Psoas muscle (tissue), 8 donors: ENCODE measurements at places on chromosomes 13 and 19. TPM values are rescaled to one million over a fixed set of nuclear protein-coding genes. Genes with fewer than 3 reads are reported as not detected.

DNA sequence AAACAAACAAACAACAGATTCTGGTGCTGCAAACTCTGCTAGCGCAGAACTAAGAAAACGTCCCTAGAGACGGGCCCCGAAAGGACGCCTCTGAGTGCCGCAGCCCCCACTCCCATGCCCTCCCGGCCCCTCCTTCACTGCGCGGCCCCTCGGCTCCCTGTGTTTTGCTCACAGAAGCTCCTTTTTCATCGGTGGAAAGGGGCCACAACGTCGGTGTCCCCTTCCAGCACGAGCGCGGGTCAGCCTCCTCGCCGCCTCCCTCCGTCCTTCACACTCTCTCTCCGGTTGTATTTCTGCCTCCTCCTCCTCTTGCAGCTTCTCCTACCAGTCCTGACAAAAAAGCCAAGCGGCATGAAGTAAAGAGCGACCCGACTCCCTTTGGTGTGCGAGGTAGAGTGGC lies 14.8 kb upstream of the F7 start:
- H3K36me3 ChIP-seq: no peaks in the 10 kb centered on the region
- H3K4me3 ChIP-seq: no peak overlapping the region
- no peaks in the 10 kb centered on the region for H3K4me1 ChIP-seq
- no peak overlapping the region for H3K27ac ChIP-seq

DNA sequence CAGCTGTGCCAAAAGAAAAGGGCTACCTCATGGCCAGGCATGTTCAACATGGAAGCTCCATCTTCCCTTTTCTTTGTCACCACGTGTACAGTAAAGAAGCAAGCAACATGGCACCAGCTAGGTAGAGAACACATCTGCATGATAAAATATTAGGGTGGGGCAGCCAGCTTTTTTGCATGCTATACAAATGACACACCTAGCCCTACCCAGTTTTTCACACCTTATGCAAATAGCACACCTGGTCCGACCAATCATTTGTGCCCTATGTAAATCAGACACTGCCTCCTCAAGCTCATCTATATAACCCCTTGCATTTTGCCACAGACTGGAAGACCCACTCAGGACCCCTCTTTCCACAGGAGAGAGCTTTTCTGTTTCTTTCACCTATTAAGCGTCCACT lies 85.5 kb downstream of the STOML3 start:
- no peaks in the 10 kb centered on the region for H3K27me3 ChIP-seq
- no peaks in the 10 kb centered on the region for H3K4me1 ChIP-seq
- H3K27ac ChIP-seq: no peak overlapping the region
- H3K4me3 ChIP-seq: no peak overlapping the region
- no peak for DNase-seq

DNA sequence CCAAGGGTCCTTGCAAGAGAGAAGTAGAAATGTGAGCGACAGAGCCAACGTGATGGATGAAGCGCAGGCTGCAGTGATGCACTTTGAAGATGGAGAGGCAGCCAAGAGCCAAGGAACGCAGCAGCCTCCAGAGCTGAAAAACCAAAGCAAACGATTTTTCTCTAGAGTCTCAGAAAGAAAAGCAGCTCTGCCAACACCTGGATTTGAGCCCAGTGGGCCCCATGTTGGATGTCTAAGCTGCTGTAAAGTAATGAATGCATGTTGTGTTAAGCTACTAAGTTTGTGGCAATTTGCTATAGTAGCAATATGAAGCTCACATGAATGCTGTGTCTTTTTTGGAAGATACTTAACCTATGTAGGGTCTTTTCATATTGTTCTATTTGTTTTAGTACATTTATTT lies 894.3 kb downstream of the EFNB2 start:
- no peaks in the 10 kb centered on the region for H3K4me1 ChIP-seq
- no peak for DNase-seq
- no peaks in the 10 kb centered on the region for H3K27me3 ChIP-seq
- H3K27ac ChIP-seq: no peak overlapping the region

DNA sequence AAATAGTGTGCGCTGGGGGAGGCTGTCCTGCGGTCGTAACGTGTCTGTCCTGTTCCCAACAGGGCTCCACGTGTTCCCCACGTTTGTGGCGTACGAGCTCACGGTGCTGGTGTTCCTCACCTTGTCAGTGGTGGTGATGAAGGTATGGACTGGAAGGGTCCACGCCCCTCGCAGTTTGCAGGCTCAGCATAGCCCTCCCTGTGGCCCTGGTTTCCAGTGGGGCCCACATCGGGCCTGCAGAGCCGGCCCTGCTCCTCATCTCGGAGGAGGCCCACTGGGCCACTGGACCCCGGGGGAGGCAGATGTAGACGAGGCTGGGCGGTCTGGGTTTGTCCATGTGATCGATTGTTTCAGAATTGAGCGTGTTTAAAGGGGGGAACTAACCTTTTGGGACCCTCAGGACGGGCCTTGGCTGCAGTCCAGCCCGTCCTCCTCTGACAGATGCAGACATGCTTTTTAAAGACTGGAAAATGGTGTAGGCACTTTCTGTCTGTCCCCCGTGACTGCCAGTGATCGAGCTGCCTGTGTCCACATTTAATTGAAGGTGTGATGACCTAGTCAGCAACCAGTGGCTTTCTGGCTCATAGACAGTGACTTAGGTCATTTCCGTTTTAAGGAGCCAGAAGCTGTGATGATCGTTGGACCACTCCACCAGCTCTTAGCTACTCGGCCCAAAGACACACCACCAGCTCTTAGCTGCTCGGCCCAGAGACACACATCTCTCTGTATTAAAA lies 37.1 kb upstream of the TFDP1 start:
- peaks cover 37% of the 10 kb centered on the region for H3K36me3 ChIP-seq
- H3K27me3 ChIP-seq: no peaks in the 10 kb centered on the region
- peaks cover 3% of the 10 kb centered on the region for H3K4me1 ChIP-seq
- no peak for DNase-seq
- H3K27ac ChIP-seq: peak overlapping the region; percentile 46
- H3K4me3 ChIP-seq: no peak overlapping the region

DNA sequence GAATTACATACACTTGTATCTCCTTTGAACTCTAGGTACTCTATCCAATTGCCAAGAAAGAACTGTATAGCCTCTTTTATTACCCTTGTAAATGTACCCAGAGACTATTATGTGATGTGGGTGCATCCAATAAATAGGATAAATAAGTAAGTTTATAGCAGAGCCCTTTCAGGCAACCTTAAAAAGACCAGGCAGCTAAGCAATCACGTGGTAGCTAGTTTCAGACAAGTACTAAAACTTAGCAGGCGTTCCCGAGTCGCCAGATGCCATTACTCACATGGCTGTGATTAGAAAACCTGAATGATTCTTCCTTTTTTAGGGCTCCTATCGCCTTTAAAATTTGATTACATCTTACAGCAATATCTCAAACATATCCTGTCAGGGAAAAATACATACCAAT lies 1303.0 kb downstream of the EFNB2 start:
- H3K4me1 ChIP-seq: no peaks in the 10 kb centered on the region
- H3K4me3 ChIP-seq: no peak overlapping the region
- no peak for DNase-seq
- no peaks in the 10 kb centered on the region for H3K36me3 ChIP-seq
- no peak overlapping the region for H3K27ac ChIP-seq

DNA sequence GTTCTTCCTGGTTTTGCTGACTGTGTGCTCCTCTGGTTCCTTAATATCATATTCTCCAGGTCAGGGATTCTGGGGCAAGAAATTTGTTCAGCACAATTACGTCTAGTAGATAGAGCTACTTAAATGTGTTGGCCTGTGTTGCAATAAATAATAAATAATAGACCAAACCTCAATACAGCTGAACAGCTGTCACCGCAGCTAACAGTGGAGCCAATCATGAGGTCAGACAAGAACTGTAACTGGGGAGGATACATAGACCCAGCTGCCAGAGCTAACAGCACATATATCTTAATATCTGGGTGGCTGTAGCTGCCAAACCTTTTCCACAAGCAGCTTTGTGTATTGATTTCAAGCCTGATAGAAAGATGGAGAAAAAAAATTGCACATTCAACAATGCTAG lies 1596.3 kb upstream of the PCDH20 start:
- H3K27ac ChIP-seq: no peak overlapping the region
- no peak overlapping the region for H3K4me3 ChIP-seq
- no peaks in the 10 kb centered on the region for H3K36me3 ChIP-seq
- no peak for DNase-seq

DNA sequence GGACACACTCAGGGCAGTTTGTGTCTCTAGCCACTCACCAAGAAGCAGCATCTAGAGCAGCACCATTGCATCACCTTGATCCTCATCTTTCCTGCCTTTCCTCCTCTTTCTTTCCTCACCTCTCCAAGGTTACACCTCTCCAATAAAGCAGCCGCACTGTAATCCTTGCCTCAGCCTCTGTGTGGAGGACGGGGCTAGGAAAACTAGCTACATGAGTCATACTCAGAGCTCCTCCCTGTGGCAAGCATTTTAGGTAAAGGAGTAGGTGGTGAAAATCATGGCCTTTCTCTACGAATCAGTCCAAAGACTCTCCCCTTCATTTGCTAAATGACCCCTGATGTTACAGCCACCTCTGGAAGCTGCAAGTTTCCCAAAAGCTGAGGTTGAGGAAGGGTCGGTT lies 108.9 kb downstream of the DNAJC15 start:
- H3K36me3 ChIP-seq: no peaks in the 10 kb centered on the region
- no peaks in the 10 kb centered on the region for H3K27me3 ChIP-seq
- no peak for DNase-seq
- no peaks in the 10 kb centered on the region for H3K4me1 ChIP-seq

- no peak for DNase-seq
- H3K4me3 ChIP-seq: peak overlapping the region; percentile 96
- peak overlapping the region; percentile 86 for H3K27ac ChIP-seq
- peaks cover 35% of the 10 kb centered on the region for H3K36me3 ChIP-seq
- H3K4me1 ChIP-seq: peaks cover 14% of the 10 kb centered on the region
Observed at GRCh38 chr19:632579-633067, 714 bp downstream of the POLRMT start.

SLC15A1 gene
- total RNA-seq: not detected

CGB1 gene
- total RNA-seq: not detected

UBE2M gene
- total RNA-seq: 107 TPM

CD70 gene
- total RNA-seq: not detected
